ENCODE measurements at places on chromosomes 2 and 18.

- DNase-seq = no peak
Observed at GRCh38 chr2:206814498-206814897, 49.1 kb downstream of the FASTKD2 start.

DNA sequence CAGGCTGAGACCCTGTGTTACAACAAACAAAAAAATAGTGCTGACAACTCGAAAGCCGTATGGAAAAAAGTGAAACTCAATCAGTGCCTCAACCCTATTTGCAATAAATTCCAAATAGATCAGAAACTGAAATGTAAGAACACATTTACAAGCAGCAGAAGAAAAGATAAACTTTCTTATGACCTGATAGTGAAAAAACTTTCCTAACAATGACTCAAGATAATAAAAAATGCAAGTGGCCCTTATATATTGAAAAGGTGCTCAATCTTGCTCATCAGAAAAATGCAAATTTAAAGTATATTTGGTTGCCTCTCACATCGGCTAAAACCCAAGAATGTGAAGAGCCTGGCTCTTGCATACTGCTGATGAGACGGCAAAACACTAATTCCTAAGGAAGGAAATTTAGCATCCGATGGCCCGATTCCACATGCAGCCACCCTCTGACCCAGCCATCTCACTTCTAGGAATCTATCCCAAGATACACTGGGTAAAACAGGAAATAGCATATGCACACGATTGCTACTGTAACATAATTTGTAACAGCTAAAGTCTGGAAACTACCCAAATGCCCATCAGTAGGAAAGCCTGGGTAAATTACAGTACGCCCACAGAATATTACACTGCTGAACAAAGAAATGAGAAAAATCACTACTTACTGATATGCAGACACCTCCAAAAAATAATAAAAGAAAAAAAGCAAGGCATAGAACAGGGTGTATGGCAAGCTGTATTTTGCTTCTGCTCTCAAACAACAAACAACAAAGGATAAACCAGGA is 56.8 kb downstream of the HDLBP start:
- no peak for DNase-seq

GRCh38 chr18:3453540-3454364 is 3.8 kb downstream of the TGIF1 start:
- no peak for DNase-seq

GRCh38 chr2:237574467-237574866 is 8.1 kb downstream of the PRLH start:
- DNase-seq = no peak

DNA sequence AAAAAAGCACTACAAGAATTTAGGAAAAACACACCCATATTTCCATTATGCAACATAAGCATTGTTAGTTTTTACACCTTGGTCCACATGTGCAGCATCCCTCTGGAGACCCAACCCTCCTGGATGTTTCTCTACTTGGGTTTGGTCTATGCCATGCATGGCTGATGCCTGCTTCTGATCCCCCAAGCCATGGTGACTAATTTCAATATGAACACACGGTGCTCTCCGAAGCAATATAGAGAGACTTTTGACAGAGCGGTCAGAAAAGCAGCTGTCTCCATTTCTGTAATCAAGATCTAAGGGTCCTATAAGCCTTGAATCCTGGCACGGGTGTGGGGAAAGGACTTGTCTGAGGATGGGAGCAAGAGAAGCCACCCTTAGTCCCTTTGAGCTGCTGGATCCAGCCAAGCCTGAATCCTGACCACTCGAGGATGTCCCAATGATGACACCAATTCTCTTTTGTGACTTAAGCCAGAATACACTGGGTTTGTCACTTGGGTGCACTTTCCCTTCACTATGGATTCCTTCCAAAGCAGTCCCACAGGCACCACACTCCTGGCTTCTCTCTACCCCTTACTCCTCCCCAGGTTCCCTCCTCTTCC is 91.5 kb downstream of the ACTR2 start:
- DNase-seq = no peak

DNA sequence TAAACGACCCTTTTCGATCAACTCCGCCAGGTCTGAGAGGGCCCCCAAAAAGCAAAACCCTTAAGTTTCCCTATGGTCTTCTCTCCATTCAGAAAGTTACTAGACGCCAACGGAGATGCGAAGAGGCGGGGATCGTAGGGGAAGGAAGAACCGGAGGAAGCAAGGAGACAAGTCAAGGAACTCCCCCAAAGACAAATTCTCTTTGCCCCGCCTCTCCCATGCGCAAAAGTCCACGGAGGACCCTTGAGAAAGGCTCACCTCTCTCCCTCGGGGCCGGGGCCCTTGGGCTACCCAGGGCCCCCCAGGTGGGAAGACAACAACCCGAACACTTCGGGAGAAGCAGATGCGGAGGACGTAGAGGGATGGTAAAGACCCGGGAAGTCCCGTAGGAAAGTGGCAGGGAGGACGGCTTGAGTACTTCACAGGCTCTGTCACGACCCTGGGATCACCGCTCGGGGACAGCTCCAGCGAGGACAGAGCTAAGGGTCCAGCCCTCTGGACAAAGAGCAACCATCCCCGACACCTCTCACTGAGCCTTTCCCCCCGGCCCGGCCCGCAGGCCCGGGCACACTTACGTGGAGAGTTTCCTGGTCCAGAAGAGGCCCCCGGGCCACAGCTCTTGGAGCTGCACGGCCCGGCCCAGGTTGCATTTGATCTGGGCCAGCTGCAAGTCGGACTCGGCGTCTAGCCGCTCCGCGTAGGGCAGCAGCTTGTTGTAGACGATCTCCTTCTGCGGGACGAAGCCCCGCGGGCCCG is 647 bp downstream of the PSME4 start:
- no peak for DNase-seq

GRCh38 chr2:73156539-73157124 is 43.9 kb upstream of the RAB11FIP5 start:
- DNase-seq = no peak

DNA sequence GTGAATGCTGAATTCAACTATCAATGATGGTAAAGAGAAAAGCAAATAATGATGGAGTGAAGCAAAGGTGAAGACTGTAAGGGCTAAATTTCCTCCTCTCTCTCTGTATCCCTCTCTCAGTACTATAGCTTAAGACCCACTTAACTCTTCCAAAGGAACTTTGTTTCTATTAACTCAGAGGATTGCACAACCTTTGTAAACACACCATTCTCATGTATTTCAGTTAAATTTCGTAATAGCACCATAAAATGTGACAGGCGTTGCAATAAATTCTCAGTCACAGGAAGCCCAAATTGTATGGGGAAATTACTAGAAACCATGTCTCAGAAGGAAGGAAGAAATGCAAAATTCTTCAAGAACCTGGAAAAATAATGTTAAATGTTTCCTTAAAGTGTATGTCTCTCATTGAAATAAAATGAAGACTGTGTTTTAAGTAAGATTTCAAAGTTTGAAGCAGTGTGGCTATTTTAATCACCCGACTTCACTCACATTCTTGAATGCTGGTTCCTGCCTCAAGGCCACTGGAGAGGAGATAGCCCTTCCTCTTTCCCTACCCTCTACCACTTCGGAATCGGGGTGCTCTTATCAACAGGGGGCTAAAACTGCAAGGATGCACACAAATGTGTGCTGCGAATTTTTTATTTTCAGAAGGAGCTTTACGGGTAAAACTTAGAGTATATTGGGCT is 112.1 kb downstream of the FTCDNL1 start:
- DNase-seq = no peak

DNA sequence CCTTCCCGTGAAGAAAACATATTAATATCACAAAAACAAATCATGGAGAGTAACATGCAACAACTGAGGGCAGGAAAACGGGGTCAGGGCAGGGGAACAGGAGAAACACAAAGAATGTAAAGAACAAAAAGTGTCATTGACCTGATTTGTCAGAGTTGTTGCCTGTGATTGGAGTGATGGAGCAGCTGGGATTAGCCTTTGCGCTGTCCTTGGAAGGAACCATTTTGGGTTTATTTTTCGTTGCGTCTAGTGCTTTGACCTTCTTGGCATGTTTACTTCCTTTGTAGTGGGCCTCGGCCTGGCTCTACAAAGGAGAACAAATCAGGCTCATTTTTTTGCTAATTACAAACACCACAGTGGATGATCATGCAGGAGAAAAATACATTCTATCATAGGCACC is 218.5 kb upstream of the SESTD1 start:
- no peak for DNase-seq
